ENCODE measurements at places on chromosomes 4 and X.

DNA sequence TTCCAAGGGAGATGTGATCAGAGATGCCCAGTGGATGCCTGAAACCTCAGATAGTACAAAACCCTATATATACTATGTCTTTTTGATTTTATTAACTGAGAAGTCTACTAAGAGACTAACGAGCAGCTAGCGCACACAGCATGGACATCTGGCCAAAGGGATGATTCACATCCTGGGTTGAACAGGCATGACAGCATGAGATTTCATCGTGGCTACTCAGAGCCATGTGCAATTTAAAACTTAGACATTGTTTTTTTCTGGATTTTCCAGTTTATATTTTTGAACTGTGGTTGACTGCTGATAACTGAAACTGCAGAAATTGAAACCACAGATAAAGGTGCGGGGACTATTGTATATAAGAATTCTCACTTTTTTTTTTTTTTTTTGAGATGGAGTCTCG lies 2252.9 kb upstream of the AGA start:
- DNase-seq, result no peak

DNA sequence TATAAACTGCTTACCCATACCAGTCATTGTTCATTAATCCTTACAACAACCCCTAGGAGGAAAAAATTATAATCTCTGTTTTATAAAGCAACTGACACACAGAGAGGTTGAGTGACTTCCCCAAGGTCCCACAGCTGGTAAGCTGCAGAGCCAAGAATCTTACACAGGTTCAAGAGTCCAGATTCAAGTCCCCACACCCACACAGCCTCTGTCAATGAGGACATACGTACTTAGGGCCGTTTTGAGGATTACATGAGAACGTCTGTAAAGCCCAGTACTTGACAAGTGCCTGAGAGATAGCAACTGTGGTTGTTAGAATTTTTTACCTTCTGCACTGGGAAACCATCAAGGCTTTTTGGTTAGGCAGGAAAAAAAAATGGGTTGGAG lies 556 bp upstream of the SLC25A43 start:
- DNase-seq, result no peak

DNA sequence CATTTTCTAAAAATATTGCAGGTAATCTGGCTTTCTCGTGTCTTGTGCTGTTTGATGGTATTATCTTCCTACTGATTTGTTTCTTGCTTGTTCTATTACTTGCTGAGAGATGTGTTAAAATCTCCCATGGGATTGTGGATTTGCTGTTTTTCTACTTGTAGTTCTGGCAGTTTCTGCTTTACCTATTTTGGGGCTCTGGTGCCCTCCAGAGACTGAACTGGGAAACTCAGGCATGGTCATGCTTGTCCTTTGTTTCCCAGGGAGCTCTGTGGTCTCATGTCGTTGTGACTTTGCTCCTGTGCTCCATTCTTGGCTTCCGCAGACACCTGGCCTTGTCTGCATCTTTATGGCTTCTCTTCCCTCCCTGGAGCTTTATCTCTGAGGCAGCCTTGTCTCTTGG lies 39.5 kb downstream of the NSD2 start:
- DNase-seq, result no peak

- DNase-seq, result no peak
These were observed 32.1 kb downstream of the PIGG start for GRCh38 chr4:531076-531475.

- no peak for DNase-seq
These were observed 730.8 kb downstream of the IL1RAPL1 start for GRCh38 chrX:29318012-29318411.

GRCh38 chr4:11847167-11847566 lies 418.5 kb upstream of the HS3ST1 start:
- no peak for DNase-seq
